ENCODE measurements at places on chromosomes 3 and 15.

DNA sequence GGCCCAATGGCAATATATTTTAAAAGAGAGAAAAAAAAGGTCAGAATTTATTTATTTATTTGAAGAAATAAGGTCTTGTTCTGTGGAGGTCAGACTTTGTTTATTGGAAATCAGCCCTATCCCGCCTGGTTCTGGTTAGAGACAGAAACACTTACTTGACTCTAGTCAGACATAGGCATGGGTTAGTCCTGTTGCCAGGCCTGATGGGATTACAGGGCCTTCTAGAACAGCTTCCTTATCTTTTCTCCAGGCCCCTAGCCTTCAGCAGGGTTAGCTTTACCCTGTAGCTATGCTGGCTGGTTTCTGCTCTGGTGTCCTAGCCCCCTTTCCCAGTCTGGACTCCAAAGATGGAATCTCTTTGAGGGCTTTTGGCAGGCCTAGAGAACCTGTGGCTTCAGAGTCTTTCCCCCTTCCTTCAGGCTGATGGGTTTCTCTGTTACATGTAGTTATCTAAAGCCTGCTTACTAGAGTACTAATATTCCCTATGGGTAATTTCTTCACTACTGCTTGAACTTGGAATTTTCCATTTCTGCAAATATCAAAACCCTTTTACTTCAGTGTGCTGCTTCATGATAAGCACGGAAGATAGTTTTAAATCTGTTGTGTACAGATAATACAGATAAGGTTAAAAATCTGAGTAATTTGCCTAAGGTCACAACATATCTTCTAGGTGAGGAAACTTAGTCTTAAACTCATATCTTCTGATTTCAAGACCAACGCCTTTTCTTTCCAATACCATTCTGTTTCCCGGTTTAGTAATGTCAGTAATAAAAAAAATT, 10.6 kb downstream of the IREB2 start:
- DNase-seq = no peak

DNA sequence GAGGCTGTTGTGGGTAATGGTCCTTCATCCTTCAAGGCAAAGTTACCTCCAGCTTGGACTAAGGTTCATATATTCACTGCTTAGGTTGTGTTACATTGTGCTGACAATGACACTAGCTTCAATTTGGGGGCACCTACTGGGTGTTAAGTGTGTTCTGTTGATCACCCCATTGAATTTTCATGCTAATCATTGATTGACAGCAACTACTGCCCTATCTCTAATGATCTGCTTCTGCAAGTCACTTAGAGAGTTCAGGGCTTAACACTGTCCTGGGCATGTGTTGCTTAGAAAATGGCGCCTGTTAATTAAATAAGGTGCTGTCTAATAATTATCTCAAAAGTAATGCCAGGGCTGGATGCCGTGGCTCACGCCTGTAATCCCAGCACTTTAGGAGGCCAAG, 3.4 kb downstream of the FLNB start:
- no peak for DNase-seq

DNA sequence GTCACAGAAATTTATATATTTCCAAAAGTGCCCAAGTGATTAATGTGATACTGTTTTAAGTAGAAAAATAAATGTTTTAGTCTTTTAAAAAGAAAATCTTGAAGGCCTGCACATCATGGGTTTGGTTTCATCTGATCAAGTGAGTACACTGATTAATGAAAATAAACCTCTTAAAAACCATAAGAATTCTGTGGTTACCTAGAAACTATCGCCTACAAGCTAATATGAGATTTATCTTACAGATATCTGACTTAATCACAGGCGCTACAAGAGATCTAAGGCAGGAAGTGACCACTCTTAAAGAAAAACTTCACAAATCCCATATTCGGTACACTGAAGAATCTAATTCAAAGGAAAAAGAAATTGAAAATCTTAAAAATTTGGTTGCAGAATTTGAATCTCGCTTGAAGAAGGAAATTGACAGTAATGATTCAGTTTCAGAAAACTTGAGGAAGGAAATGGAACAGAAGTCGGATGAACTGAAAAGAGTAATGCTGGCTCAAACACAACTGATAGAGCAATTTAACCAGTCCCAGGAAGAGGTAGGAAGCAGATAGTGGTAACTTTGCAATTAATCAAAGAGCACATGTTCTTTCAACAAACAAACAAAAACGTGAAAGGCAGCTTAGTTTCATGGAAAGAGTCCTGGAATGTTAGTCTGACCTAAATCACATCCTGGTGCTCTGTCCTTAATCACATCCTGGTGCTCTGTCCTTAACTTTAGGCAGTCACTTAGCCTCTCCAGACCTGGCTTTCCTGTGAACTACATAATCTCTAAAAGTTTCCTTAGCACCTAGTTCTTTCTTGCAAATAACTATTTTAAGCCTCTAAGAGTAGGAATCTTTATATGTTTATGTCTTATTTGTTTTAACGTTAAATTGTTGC, 131.8 kb downstream of the CCNL1 start:
- DNase-seq = no peak

GRCh38 chr15:79702621-79703020, 194.2 kb downstream of the MTHFS start:
- no peak for DNase-seq

GRCh38 chr15:31975830-31976229, 54.5 kb upstream of the CHRNA7 start:
- peak; percentile 38 for DNase-seq

DNA sequence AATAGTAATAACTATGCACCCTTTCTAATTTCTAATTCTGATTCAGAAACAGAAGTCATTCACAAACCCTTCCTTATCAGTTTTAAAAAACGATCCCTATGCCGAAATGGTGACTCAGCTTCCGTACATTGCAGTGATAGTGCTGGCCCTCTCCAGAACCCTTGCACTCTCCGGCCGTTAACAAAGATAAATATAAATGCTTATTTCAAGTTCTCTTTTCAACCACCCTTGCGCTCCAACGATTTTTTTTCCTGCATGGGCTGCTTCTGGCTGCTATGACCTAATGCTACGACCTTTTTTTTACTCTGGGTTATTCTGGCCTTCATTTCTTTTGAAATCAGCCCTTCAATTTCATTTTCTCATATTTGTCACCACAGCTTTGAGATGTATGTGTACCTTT, 646.2 kb downstream of the NTRK3 start:
- no peak for DNase-seq

GRCh38 chr15:85333132-85333831, 47.1 kb upstream of the AKAP13 start:
- DNase-seq = no peak

DNA sequence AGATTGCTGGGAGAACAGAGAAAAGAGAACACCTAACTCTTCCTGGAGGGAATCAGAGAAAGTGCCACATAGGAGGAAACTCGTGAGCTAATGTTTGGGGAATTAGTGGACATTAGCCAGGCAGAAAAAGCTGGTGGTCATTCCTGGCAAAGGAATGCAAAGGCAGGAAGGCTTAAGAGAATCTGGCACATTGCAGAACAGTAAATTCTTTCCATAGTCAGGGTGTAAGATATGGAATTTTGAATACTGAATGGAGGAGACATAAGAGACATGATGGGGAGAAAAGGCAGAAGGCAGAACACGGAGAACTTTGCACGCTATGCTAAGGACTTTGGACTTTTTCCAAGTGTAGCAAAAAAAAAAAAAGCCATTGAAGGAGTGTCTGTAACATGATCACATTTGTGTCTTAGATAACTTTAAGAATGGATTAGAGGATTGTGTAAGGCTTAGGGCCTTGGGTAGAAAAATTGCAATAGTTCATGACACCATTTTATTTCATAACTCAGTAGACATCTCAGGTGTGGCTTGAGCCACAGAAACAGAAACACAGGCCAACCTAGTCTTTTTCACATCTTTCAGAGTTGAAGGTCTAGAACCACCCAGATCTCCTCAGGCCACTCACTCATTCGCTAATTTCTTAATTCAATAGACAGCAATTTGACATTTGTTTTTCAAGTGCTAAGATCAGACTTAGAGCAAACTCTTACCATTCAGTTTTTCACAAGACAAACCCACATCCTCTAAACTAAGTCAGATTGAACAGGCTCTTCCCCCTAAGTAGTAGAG, 31.2 kb upstream of the CCDC80 start:
- peak; percentile 7 for DNase-seq

- DNase-seq = no peak
Observed at GRCh38 chr3:183975981-183976662, 41.6 kb downstream of the ABCC5 start.

DNA sequence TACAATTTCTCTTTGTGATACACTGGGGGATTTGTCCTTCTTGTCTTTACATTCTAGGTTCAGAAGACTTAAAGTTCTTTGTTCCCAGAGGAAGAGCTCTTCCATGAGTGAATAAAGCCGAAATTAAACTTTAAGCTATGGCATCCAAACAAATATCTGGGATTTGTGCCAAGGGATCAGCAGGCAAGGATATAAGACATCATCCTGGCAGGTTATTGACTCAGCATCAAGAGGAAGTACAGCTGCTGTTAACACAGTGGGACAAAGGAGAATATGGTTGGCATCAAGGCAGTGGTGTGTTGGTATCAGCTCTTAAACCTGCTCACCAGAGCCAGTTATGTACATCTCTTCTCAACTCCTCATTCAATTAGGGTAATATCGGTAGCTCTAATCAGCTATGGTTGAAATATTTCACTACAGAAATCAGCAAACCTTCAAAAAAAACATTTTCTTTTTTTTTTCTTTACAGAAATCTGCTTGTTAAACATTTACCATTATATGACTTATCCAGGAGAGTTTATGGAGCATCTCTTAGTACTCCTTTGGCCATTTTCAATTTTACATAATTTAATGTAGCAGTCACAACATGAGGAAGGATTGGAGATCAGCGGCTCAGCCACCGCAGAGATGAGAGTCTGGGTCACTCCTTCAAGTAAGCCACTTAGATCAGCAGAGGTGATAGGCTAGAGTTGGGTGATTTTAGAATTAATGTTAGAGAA, 1198.6 kb upstream of the EPHA6 start:
- no peak for DNase-seq

GRCh38 chr15:58247855-58248842, 110.0 kb downstream of the AQP9 start:
- no peak for DNase-seq

DNA sequence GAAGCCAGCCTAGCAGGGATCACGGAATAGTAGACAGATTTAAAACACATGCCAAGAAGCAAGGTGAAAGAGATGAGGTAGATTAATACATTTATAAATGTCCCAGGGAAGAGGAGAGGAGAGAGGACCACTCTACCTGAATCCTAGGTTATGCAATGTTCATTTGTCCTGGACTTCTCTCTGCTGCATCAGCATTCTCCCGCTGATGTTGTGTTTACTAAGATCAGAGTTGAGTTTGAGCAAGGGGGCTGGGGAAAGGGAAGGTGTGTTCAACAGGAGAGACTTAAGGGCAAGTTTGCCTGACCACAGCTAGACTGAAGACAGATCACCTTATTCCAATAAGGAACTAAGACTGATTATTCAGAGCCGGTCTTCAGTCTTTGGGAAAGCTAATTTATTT, 1.1 kb upstream of the KPNA1 start:
- no peak for DNase-seq

- no peak for DNase-seq
Observed at GRCh38 chr3:37330466-37330865, 156.1 kb upstream of the LRRFIP2 start.

DNA sequence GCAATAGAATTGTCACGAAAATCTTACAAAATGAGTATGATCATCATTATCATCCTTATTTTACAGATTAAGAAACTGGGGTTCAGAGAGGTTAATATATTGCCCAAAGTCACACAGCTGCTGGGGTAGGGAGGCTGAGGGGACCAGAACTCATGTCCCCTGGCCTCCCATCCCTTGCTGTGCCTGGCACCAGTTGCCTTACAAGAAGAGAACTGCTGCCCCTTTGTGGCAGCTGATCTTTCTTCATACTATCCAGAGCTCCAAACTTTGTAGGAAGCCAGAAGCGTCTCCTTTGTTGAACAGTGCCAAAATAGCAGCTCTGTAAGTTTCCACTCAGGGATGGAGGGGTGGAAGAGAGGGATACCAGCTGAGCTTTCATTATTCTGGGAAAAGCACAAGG, 236.8 kb upstream of the TBC1D5 start:
- no peak for DNase-seq

GRCh38 chr3:26256224-26256623, 366.3 kb upstream of the LRRC3B start:
- DNase-seq = no peak

DNA sequence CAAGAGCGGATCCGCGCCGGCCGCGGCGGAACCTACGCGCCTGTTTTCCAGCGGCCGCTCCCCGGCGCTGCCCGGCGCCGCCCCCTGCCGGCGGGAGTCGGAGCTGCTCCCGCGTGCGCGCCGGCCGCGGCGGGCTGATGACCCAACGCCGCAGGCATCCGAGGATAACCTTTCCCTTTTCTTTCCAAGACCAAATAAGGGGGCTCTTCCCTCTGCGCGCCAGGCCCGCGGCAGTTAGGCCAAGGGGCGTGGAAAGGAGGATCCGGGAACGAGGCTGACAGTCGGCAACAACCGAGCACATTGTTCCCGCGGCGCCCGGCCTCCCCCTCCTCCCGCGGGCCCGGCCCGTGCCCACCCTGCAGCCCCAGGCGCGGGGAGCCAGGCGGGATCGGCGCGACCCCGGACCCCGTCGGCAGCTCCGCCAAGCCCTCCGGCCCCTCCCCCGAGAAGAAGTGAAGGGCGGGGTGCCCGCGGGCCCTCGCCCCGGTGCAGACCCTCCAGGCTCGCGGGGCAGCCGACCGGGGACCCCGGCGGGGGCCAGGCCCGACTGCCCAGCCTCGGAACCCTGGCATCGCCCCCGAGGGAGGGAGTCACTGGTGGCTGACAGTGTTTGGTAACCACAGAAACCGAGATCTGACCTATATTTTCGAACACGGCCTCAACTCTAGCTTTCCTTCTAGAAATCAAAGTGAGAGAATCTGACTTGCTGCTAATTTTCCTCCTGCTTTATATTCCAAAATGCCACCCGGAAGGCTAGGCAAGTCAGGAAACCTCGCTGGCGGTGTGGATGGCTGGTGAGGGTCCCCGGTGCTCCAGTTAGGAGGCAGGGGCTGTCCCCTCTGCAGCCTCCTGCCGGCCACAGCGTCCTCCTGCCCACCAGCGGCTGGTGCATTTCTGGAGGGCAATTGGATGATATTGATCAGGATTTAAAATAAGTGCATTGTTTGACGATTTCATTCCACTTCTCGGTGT, 45.6 kb upstream of the SYNM start:
- DNase-seq = peak; percentile 54

DNA sequence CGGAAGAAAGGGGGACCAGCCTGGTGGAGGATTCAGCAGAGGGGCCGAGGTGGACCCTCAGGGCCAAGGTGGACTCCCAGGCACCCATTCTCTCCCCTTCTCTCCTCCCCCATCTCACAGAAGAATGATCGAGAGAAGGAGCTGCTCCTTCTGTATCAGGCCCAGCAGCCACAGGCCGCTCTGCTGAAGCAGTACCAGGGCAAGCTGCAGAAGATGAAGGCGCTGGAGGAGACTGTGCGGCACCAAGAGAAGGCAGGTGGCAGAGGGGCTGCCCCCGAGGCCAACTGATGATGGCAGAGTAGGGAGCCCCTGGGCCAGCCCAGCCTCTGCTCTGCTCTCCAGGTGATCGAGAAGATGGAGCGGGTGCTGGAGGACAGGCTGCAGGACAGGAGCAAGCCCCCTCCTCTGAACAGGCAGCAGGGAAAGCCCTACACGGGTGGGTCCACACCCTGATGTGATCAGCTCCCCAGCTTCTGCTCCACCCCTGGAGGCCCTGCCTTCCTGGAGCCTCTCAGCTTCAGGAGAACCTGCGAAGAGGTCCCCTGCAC, 36.5 kb downstream of the CYP11A1 start:
- DNase-seq = no peak

Data from NCI-H345 (cell line).